ENCODE measurements at places on chromosomes 4 and X.
A peak's percentile ranks its signal among the peaks of the same experiment; 100 is the strongest.

DNA sequence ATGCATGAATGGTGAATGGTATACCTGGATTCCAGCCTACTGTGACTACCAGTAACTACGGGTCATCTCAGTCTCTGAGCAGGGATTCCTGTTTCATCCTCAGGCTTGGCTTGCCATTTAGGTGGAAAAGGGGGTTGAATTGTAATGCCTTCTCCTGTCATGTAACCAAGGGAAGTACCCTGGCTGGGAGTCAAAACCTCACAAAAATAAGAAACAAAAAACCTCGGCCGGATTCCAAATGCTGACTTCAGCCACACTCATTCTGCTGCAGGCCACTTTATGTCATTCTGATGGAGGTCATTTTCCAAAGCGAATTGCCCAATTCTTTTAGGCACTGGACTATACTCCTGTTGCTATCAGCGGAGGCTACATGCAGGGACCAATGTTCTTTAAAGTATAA, 324.7 kb downstream of the LDB2 start:
- DNase-seq, result no peak

GRCh38 chr4:8205749-8206611, 6.9 kb downstream of the SH3TC1 start:
- DNase-seq, result no peak

GRCh38 chrX:137366018-137366633, 199.8 kb upstream of the ZIC3 start:
- no peak for DNase-seq

GRCh38 chr4:124866301-124866700, 153.8 kb upstream of the ANKRD50 start:
- no peak for DNase-seq

GRCh38 chrX:68196939-68197791, 236.1 kb downstream of the OPHN1 start:
- DNase-seq, result peak; percentile 7

DNA sequence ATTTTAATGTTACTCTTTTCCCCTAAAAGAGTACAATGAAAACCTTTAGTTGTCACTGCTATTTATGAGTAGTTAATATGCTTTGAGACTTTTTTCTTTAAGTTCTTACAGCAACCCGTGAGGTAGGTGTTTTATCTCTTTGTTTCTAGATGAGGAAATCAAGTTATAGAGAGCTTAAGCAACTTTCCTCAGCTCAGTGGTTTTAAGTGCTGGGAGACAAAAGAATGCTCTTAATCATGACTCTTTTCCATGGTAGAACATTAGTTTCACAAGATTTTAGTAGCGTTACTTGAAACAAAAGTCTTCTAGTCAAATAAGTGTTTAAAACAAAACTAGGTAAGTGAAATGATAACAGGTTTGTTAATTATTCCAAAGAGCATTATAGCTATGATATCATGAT, 354.7 kb upstream of the PITX2 start:
- DNase-seq, result no peak

- DNase-seq, result no peak
Measured at GRCh38 chr4:124530464-124531077, 182.0 kb downstream of the ANKRD50 start.

DNA sequence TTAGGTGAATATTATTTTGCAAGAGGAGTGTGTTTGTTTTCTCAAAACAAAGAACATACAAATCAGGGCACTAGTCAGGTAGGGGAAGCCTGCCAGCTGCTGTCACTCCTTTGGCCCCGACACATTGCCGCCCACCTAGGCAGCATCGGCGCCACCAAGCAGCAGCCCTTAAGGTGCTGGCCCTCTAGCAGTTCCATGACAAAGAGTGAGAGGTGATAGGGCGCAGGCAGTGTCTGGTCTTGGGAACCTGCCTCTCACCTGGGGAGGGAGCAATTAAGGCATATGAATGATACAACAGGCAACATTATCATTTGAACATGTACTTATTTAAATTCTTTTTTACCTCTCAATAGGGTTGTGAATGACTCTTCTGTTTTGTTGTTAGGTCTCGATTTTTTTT, 135.1 kb downstream of the PLS3 start:
- DNase-seq, result no peak

DNA sequence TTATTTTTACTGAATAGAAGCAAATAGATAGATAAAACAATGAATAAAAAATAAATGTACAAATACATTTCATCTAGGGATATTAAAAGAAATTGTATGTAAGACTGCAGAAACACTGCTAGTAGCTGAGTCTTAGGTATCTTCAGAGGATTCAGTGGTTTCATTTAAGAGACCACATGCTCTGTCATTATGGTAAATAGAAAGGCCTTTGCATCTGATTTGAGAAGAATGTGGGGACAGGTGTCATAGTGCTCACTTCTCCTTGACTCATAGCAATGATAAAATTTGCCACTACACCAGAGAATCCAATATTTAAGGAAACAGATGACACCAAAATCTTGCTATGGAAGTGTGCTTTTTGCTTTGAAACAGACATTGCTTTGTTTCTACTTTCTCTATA, 59.8 kb upstream of the PPP1R2C start:
- no peak for DNase-seq

GRCh38 chr4:139655116-139655515, 10.5 kb upstream of the MGST2 start:
- DNase-seq, result no peak

DNA sequence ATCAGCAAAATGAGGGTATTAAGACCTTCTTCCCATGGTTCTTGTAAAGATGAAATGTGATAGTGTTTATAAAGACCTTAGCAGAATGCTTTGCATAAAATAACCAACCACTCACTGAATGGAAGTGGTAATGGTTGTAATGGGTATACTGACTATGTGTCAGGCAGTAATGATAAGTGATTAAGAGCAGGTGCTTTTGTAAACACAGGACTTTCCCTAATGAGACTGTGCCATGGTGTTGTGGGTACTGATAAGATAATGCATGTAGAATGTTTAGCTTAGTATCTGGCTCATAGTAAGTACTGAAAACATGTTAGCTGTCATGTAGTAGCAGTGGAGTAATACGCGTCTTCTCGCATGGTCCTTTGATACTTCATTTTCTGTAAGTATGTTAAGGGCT, 6.9 kb downstream of the LSM6 start:
- DNase-seq, result no peak

GRCh38 chr4:96736352-96736889, 896.5 kb downstream of the PDHA2 start:
- no peak for DNase-seq

DNA sequence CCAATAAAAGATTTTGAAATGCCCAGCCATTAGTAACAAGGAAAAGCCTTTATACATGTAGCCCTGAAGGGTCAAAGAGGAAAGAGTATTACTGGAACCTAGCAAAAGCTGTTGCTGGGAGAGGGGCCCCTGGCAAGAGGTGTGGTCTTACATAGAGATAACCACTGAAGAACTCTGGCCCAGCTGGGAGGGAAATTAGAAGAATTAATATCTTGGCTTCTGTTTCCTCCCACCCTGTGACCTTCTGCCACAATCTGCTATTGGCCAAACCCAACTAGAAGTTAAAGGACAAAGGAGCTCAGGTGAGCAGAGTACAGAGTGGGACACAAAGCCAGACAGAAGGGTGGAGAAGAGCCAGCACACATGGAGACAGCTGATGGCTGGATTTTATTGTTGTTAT, 39.3 kb upstream of the CCNG2 start:
- DNase-seq, result no peak

GRCh38 chrX:471281-471680, 84.6 kb upstream of the PPP2R3B start:
- DNase-seq, result no peak
